ENCODE measurements at places on chromosomes 1 and 21.

DNA sequence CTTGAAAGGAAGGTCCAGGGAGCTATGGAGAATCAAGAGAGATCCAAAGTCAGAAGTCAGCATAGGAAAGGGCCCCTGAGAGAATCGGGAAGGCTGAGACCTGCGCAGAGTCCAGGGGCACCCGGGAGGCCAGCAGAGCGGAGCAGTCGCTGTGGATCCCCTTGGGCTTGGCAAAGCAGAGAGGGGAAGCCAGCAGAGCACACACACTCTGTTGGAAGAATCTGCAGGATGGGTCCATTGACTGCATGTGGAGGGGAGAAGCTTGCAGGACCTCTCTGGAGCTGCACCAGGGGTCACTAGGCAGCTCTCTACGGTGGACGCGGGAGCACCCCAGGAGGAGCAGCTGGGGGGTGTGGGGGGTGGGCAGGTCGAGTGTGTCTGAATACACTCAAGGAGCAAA, 6.4 kb downstream of the RIPK4 start:
- DNase-seq: no peak

GRCh38 chr21:42218836-42219605, at the start of gene ABCG1:
ABCG1 (plus strand) TSS chr21:42219140; CDS start chr21:42219263, 123 bp downstream.
- DNase-seq: no peak

- no peak for DNase-seq
These were observed 293.3 kb downstream of the DISC1 start for GRCh38 chr1:231919886-231920285.

DNA sequence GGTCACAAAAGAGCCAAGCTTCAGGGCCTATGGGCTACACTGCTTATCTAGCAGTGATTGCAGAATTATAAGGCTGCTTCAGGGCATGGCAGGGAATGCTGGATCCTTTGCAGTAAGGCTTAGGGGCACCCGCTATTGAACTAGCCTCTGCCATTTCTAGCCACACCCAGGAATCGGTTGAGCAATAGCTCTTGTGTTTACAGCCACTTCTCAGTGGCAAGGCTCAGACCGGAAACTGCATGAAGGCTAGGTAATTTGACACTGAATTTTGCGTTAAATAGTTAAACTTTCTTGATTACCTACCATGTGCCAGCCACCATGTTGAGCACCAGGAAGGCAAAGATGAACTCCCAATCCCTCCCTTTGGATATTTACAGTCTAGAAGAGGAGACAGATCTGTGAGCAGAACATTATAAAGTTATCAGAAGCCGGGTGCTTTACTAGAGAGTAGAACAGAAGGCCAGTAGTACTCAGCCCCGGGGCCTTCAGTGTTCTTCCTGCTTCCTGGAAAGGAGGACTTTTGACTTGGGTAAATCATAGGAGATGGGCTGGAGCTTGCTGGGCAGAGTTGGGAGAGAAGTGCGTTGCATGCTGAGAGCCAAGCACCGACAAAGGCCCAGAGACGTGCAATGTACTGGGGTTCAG, 98.6 kb upstream of the LPGAT1 start:
- peak; percentile 67 for DNase-seq

DNA sequence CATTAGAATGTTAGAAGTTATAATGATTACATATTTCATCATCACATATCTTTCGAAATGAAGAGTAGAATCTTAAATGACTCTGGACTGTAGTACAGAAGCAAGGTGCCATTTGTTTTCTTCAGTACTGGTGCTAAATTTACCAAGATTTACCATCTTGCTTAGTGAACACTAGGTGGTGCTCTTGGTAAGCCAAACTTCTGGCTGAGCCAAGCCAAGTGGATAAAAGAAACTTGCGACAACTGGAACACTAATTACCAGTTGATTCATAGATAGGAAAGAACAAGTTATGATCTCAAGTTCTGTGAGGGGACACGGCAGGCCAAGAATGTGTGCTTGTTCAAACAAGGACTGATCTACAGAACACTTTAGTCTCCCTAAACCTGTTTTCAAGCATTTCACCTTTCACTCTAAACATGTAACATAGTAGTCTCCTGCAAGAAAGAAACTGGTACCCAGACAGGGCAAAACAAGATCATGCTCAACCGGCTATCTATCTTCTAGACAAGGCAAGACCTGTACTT, 19.8 kb downstream of the SPRTN start:
- DNase-seq: peak; percentile 30

GRCh38 chr1:26645734-26646133, 50.1 kb upstream of the ARID1A start:
- DNase-seq: no peak

DNA sequence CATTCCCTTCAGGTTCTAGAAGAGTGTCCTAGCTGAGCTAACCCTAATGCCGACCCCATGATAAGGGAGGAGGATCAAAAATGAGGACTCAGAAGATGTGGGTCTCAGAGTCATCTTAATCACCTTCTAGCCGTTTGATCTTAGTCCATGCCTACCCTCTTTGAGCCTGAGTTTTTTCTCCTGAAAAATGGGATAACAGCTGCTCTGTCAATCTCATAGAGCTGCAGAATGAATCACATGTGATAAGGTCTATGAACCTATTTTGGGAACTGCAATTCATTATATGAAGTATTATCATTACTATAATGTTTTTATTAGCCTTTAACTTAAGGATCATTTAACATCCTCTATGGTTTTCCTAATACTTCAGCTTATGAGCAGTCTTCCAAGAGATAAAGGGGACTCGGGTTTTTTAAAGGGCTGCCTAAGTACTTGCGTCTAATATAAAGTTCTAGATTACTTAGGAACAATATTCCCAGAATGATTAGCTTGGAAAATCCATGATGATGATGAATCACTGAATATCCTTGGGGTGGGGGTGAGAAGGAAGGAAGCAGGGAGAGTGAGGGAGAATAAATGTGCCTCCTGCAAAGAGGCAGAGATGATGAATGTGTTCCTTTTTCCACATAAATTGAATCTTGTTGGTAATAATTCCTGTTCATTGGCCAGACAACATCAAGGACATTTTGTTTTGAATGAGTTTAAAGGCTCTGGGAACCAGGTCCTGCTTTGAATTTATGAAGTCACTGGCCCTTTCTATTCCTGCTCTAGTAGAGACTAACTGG, 66.8 kb downstream of the COLGALT2 start:
- no peak for DNase-seq

DNA sequence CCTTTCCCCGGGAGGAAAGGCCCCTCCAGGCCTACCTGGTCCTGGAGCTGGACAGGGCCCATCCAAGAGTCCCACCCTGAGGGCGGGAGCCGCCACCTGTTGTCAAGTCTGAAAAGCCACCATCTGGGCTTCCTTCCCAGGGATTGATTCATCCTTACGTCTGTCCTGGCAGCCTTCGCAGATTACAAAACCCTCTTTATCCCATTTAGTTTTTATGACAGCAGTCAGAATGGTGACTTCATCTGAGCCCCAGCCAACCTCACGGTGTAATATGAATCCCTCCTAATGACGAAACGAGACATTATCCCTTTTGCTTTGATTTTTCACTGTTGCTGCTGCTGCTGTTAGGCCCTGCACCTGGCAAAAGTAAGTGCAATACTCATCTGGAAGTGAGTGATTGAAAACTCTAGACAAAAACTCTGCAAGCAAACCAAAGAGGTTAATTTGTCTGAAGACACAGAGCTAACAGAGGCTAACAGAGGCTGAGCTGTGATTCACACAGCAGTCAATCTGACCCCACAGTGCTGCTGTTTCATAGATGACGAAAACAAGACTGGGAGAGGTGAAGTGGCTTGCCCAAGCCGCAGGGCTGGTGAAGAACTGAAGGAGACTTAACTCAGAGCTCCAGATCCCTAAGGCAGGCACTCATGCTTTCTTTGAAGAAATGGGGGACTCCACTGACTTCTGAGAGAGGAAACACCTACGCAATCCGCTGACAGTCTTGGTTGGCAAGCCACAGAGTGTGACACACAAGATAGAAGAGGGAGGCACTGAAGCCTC, 30.0 kb upstream of the S100A7 start:
- peak; percentile 22 for DNase-seq

- DNase-seq: no peak
These were observed 21.3 kb downstream of the MIIP start for GRCh38 chr1:12040457-12041051.

- no peak for DNase-seq
These were observed 1422.5 kb downstream of the KCNT2 start for GRCh38 chr1:195185736-195186135.

DNA sequence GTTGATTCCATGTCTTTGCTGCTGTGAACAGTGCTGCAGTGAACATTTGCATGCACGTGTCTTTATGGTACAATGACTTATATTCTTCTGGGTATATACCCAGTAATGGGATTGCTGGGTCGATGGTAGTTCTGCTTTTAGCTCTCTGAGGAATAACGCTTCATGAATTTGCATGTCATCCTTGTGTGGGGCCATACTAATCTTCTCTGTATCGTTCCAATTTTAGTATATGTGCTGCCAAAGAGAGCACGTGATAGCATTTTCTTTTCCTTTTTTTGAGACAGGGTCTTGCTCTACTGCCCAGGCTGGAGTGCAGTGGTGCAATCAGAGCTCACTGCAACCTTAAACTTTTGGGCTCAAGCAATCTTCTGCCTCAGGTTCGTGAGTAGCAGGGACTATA, 24.9 kb upstream of the MAP1LC3C start:
- DNase-seq: no peak

GRCh38 chr1:215957663-215958062, 390.6 kb downstream of the KCTD3 start:
- no peak for DNase-seq

DNA sequence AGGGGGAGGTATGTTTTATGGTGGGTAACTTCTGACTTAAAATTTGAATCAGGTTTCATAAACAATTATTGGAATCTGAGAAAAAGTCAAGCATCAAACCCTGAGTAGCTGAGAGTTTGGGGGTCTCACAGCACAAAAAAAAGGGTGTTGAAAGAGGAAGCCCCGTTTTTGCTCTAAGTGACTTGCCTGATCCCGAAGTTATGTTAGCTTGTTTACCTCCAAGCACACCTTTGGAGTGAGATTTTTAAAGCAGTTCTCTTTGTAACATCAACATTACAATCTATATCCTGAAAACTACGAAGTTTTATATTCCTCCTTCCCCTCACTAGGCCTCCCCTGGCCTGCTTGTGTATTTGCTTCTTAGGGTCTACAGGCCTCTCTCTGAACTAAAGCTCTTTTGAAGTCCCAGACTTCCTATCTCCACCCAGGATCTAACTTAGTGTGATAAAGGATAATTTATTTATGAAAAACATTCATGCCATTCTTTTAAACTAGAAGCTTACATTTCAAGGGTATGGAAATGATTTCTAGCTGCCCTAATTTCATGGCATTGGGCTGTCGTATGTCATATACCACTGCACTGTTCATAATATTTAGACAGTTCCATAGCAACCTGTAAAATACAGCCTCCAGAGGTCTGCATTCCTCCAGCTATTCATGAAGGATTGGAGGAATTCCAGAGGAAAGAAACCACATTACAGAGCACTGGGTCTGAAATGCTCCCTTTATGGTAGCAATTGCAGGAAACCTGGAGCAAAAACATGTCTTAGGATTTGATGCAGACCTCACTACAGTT, 36.1 kb upstream of the RGS1 start:
- no peak for DNase-seq

GRCh38 chr1:175413367-175413766, 220.8 kb upstream of the KIAA0040 start:
- DNase-seq: no peak

DNA sequence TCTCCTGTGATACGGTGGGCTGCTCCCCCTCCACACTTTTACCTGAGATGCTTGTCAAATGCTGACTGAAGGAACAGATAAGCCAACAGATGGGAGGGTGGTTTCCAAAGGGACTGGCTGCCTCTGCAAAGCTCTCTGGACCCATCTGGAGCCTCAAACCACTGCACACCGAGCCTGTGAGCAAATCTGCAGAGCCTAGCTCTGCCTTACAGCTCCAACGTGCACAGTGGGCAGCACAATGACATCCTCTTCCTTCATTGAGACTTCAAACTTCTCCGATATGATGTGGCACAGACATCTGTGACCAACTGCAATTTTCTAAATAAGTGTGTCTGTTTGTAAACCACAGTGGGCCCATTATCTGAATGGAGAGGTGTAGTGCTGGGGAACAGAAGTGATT, 26.2 kb upstream of the KNCN start:
- no peak for DNase-seq

DNA sequence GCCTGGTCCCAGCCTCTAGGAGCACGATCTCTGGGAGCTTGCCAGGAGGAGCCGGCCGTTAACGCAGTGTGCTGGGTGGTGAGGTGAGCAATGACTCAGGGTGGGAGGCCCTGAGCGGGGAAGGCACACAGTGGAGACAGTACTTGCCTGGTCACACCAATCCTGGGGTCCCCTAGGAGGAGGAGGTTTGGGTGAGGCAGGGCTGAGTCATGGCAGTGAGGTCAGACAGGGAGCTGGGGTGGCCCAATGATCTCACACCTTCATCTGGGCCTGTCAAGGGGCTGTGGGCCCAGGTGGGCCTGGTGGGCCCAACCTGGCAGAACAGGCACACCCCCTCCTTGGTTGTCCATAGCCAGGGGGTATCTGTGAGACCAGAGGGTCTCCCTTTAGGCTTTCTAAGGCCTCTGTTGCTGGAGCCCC, 8.6 kb upstream of the EDN2 start:
- DNase-seq: no peak

DNA sequence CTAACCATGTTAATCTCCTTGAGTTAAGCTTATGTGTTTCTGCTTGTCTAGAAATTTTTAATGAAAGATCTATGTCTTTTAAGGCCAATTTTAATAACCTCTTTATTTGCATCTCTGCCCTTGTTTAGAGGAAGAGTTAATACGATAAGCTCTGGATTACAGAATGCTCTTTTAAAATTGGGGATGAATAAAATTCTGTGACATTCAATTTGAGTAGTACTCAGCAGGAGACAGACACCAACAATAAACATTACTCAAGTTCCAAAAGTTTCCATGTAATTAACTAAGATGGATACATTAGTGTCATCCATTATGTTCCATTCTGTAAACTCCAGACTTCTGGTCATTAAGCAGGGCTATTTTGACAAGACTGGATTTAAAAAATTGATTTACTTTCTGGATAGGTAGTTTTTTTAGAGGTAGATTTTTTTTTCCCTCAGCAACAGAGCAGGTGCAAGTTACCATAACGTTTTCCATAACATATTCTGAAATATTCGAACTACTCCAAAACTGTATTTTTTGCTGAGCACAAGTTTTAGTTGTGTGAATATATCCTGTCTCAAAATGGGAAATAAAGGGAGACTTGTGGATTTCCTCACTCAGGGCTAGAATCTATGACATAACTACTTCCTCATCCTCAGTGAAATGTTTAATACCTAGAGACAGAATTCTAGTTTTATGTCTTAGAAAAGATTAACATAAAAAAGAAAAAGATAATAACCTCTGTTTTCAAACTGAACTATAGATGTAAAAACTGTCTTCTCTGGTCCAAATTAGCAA, 221.7 kb downstream of the NEGR1 start:
- DNase-seq: no peak

DNA sequence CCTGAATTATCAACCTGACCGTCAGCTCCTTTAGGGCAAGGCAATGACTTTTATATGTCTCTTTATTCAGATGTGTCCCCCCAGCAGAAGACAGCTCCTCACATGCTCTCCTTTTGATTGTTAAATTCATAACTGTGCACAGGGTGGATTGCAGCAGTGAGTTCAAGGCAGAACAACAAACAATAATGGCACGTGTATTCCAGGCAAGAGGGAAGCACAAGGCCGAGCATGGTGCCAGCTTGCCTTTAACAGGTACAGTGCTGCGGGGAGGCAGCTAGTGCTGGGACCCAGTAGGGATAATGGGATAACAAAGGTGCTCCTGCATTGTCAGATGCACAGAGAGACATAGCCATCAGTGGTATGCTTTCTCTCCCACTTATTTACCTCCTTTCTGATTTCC, 248.4 kb downstream of the RHOU start:
- DNase-seq: no peak
